Forelimb muscle (tissue), 1 donor: ENCODE measurements at places on chromosomes 2 and 18.
A peak's percentile ranks its signal among the peaks of the same experiment; 100 is the strongest.

GRCh38 chr2:189836644-189837043 is 52.4 kb downstream of the PMS1 start:
- DNase-seq, result no peak

DNA sequence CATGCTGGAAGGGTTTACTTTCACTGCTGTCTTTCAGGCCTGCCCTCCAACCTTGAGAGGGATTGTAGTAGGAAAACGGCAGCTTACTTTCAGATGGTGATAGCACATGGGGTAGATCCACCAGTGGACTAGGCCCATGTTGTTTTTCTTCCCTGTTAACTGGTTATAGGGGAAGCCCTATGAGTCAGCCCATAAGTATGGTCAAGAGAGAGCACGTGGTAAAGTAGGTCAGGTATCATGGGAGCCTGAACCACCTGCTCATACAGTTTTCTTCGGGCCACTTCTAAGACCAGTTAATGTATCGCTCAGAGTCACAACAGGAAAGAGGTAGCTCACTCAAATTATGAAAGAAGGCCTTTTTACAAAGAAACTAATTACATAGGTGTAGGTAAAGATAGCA is 33.0 kb downstream of the PDK1 start:
- DNase-seq, result no peak

DNA sequence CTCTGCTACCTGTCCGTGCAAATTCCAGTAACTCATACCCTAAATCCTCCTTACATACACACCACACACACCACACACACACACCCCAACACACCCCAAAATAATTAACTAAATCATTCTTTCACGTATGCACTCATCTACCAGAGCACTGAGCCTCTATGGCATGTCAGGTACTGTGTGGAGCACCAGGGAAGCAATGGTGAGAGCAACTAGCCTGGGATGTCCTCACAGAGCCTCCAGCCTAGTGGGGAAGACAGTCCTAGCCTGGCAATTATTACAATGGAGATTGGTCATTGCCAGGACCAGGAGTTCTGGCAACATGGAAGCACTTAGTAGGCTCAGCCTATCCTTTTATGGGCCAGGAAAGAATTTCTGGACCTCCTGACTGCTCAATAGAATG is 72.7 kb upstream of the LCLAT1 start:
- DNase-seq, result no peak

DNA sequence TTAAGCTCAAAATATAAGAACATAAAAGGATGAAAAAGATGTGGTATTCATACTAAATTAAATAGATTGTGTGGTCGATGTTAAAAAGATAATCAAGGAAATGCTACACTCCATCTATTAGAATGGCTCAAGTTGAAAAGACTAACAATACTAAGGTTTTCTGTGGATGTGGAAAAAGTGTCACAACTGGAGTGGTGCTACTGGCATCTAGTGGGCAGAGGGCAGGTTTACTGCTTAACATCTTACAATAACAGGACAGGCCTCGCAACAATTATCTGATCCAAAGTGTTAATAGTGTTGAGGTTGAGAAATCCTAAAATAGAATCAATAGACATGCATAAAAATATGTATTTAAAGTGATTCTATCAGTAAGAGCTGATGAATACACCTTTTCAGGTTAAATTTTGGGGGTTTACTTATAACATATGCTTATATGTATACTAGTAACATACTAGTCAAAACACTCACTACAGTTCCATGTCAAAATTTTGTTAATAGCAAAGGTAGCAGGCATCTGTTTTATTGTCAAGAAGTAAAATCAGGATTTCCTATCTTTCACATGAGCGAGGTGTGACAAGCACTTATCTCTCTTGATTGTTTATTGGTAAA is 91.5 kb upstream of the TMEFF2 start:
- DNase-seq, result no peak

- no peak for DNase-seq
Observed at GRCh38 chr18:44700652-44701051, 20.0 kb downstream of the SETBP1 start.

- no peak for DNase-seq
Observed at GRCh38 chr2:241063587-241063986, 38.5 kb downstream of the MTERF4 start.

DNA sequence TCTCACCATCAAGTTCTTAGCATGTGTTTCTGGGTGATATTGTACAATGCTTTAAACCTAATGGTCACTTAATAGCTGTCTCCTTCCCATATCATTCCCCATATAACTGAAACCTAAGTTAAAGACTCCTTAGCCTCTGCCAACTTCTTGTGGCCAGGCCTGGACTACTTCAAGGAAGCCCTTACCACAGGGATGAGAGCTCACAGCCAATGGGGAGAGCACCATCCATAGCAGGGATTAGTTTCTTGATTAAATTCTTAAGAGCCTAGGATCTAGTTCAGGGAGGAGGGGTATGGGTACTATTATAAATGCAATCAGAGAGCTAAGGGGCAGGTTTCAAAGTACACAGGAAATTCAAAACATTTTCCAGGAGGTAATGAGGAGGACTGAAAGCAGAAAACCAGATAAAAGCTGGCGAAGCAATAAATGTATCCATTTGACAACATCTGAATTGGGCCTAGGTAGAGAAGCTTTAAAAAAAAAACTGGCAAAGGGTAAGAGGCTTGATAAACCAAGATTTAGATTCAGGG is 34.8 kb upstream of the IHH start:
- no peak for DNase-seq

DNA sequence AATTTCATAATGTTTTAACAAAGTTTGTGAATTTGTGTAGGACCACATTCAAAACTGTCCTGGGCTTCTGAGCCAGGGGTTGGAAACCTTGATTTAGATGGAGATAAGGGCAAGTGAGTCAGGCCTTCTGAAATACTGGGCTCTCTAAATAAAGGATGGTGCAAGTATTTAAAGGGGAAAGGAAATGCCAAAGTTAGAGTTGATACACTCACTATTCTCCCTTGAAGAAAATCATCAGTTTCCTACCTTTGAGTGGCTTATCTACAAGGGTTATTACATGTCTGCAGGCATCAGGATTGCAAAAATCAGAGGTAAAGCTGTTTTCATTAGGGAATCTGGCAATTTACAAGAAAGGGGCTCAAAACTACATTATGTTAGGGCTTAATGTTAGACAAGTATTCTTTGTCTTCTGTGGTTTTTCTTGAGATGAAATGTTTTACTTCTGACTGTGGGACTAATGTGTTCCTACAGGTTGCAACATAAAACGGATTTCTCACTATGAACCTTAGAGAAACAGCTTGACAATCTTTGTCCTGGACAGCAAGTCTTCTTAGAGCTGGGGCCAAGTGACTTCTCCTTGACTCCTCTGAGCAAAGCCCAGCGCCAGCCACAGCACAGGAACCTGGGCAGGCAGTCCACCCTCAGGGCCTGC is 31.1 kb downstream of the RNU4ATAC start:
- DNase-seq, result no peak

DNA sequence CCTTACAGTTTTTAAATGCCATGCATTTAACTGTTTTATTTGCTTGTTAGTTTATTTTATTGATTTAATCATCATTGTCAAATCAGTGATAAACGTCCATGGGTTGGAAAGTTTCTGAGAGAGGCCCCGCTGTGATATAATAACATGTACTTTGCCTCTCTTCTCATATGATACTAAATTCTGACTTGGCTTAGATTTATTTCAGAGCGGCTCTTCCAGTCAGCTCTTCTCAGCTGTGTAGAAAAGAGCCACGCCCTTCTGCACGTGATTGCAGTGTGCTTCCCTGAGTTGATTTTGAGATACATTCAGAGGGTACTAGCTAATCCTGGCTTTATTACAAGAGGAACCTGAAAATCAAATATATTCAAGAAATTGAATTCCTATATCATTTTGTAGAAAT is 218.6 kb downstream of the KCNE4 start:
- no peak for DNase-seq

GRCh38 chr2:85733121-85733960 is 20.4 kb upstream of the ATOH8 start:
- no peak for DNase-seq

DNA sequence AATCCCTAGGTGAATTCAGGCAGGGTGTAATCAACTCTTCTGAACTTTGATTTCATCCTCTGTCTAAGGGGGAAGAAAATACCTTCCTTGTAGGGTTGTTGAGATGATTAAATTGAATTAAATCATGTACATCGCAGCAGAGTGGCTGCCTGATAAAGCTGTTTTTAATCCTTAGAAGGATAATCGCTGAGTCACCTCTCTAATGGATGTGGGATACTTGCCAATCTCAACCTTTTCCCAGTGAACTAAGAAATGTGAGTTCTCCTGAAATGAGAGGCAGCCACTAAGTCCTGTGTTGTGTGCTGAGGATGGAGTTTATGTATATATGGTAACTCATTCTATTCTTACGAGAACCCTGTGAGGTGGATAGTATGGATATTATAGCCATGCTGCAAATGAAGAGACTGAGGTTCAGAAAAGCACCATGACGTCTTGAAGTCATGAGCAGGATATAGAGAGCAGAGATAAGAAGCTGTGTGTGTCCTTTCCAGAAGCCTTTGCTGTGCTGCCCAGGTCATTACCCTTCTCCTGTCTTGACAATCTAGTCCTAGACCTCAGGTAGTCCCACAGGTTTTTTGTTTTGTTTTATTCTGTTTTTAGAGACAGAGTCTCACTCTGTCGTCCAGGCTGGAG is 93.3 kb downstream of the HNRNPLL start:
- no peak for DNase-seq

GRCh38 chr18:26307161-26307773 is 81.0 kb downstream of the TAF4B start:
- DNase-seq, result peak; percentile 41

DNA sequence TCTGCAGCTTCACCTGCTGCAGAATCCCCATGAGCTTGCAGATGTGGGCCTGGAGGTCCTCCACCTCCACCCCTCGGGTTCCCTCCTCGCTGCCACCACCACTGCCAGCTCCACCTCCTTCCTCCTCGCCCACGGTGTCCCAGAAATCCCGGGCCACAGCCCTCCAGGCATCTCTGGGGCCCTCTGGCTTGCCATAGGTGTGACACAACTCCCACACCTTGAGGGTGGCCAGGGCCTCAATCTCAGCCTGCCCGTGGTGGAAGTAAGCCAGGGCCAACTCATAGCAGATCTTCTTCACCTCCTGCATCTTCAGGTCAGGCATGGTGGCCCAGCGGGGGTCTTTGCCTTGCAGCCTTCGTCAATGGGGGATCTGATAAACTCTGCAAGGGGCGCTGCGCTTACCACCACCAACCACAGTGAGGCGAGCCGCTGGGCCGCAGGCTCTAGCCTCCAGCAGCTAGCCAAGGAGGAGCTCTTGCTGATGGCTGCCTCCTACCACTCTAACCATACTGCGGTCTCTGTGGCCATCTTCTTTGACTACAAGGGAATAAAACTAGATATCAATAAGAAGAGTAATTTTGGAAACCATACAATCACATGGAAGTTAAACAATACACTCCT is 36.1 kb upstream of the ANKRD62 start:
- no peak for DNase-seq

GRCh38 chr2:124353656-124354055 is 328.6 kb downstream of the CNTNAP5 start:
- DNase-seq, result no peak

GRCh38 chr2:241179899-241180298 is 8.6 kb upstream of the ANO7 start:
- DNase-seq, result no peak

GRCh38 chr2:229235131-229235914 is 35.8 kb downstream of the PID1 start:
- DNase-seq, result no peak

DNA sequence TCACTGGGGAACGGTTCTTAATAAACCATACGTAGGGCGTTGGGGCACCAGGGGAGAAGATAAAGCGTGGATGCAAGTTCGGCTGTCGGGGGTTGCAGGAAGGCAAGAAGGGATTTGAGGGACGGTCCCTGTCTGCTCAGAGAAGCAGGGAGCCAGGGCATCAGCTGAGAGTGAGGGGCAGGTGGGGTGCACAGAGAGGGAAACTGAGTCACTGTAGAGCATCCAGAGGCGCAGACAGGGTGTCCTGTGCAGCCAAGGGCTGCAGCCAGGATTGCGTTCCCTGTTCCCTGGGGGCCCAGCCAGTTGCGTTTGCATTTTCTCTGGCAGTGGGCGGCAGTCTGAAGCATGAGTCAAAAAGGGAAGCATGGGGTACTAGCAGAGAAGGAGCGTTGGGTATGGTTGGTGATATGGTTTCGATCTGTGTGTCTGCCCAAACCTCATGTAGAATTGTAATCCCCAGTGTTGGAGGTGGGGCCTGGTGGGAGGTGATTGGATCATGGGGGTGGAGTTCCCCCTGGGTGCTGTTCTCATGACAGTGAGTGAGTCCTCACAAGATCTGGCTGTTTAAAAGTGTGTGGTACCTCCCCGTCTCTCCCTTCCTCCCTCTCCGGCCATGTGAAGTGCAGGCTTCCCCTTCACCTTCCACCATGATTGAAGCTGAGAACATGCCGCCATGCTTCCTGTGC is 202.9 kb downstream of the NDUFA10 start:
- DNase-seq, result no peak

DNA sequence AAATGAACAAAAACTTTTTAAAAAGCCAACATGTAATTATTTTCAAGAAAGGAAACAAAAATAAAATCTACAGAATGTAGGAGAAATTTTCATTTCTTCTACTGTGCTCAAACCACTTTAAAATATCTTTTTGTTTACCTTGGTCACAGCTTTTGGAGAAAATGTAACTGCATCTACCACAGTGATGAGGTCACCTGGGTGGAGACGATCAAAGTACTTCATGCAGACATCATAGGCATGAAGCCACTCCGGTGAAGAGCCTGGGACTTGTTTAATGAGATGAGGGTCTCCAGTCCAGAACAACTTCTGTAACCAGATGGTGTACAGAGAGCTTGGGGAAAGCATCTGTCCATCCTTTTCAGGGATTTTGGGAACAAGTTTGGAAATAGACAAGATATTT is 285.8 kb downstream of the NBAS start:
- no peak for DNase-seq

- DNase-seq, result no peak
Observed at GRCh38 chr2:205772983-205773382, 90.7 kb downstream of the NRP2 start.

DNA sequence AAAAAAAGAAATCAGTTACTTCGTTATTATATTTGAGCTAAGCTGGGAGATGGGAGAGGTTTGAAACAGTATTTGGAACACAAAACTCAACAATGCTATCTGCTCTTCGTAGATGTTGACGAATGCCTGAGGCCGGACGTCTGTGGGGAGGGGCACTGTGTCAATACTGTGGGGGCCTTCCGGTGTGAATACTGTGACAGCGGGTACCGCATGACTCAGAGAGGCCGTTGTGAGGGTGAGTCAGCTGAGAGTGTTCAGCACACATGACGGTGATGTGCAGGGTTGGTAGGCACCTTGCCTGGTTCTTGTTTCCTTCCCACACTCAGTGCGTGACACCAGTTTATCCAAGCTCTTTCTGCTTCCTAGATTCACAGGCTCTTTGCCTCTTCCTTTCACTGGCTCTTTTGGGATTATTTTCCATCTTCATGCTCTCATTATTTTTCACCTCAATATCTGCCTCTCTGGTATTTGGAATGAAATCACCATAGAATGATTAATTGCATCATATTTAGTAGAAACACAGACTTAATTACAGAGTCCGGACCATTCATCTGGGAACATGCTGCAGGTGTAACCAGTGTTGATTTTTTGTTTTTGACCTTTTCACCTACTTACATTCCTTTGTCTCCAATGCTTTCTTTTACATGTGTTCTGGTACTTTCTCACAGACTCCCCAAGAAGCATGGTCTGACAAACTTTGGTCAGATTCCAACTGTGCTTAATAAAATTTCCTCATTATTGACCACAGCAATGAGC is 200.6 kb upstream of the RASGRP3 start:
- DNase-seq, result no peak
